ENCODE measurements at places on chromosomes 12 and 14. TPM values are rescaled to one million over a fixed set of nuclear protein-coding genes. Genes with fewer than 3 reads are reported as not detected.

- DNase-seq = no peak
Measured at GRCh38 chr12:12812618-12813119, 477 bp upstream of the DDX47 start.

GRCh38 chr14:92473261-92473968, 40.2 kb upstream of the RIN3 start:
- no peak for DNase-seq

DNA sequence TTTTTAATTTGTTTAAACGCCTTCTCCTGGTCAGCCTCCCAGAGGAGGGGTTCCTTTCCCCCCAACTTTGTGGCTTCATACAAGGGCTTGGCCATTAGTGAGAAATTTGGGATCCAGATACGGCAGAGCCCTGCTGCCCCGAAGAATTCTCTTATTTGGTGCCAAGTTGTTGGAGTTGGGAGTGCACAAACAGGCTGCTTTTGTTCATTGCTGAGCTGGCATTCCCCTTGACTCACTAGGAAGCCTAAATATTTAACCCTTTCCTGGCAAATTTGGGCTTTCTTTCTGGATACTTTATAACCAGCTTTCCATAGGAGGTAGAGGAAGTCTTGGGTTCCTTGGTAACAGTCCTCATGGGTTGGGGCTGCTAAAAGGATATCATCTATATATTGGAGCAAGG, 10.3 kb upstream of the ADAM21 start:
- DNase-seq = no peak

GRCh38 chr14:29940482-29940881, 12.8 kb upstream of the PRKD1 start:
- no peak for DNase-seq

DNA sequence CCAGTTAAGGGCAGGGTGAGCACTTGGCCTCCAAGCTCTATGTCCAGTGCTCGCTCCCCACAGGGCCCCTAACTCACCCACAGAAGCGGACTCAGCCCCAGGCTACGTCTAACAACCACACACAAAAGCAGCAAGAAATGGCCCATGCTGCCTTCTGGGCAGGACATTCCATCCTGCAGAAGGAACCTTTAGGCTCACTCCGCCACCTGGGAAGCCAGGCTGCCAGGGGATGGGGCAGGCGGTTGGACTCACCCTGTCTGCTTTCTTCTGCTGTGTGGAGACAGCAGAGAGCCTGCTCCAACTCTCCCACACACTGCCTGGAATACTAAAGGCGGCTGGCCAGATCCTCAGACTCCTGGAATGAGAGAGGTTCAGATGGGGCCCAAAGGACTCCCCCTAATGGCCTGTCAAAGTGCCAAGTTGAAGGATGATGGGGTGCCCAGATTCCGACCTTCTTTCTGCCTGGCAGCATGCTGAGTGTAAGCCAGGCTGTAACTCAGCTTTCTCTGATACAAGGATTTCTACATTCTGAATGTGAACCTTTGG, 27.7 kb upstream of the BLTP3B start:
- no peak for DNase-seq

The ESPL1 gene
- under 0.01 TPM for total RNA-seq

The MORN3 gene
- total RNA-seq = not detected
